ENCODE measurements at places on chromosomes 7 and 10. TPM values are rescaled to one million over a fixed set of nuclear protein-coding genes. Genes with fewer than 3 reads are reported as not detected.

- no peak for DNase-seq
Observed at GRCh38 chr7:157301610-157302120, 35.1 kb upstream of the DNAJB6 start.

The FGFR2 gene
- total RNA-seq, result 56.0 TPM

GRCh38 chr10:11457336-11457735 is 154.1 kb downstream of the USP6NL start:
- no peak for DNase-seq

The MACC1 gene
- total RNA-seq, result 15.2 TPM

GRCh38 chr10:103154521-103155299 is 38.4 kb downstream of the NT5C2 start:
- no peak for DNase-seq

The SORBS1 gene
- 56.8 TPM for total RNA-seq

- DNase-seq, result no peak
Observed at GRCh38 chr7:131010717-131011431, 276.9 kb upstream of the KLF14 start.

DNA sequence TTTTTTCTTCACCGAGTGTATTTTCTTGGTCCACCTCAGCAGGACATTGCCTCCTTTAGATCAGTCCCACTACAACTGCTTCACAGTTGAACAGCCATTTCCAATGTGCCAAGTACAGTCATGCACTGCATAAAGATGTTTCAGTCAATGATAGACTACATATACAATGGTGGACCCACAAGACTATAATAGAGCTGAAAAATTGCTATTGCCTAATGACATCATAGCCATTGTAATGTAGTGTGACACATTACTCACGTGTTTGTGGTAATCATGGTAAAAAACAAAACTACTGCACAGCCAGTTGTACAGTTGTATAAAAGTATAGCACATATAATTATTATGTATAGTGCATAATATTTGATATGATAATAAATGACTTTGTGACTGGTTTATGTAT is 113.8 kb upstream of the HPS1 start:
- no peak for DNase-seq

- no peak for DNase-seq
Observed at GRCh38 chr7:1235501-1236131, 2.9 kb downstream of the UNCX start.

The FAM237B gene
- not detected for total RNA-seq

- DNase-seq, result no peak
Observed at GRCh38 chr10:112509558-112510291, 62.7 kb downstream of the VTI1A start.

The DHX32 gene
- total RNA-seq, result 25.2 TPM

DNA sequence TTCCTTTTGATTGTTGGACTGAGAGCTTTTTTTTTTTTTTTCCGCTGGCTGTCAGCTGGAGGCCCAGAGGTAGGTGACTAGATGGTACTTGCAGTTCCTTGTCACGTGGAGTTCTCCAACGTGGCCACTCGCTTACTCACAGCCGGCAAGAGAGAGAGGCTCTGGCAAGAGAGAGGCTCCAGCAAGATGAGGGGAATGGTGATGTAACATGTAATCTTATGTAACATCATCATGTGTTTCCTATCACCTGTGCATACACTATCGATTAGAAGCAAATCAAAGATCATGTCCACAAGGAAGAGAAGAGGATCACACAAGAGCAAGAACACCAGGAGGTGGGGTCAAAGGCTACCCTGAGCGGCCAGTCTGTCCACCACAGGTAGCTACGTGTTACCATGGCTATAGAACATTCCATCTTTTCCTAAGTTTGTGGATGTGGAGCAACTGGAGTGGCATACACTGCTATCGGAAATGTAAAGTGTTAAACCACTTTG is 4.0 kb upstream of the BORCS7 start:
- DNase-seq, result no peak

The ITGB8 gene
- total RNA-seq, result 22.1 TPM

The RBM28 gene
- total RNA-seq, result 20.2 TPM

- DNase-seq, result peak; percentile 22
Observed at GRCh38 chr10:84588971-84589370, 260.6 kb downstream of the CCSER2 start.

DNA sequence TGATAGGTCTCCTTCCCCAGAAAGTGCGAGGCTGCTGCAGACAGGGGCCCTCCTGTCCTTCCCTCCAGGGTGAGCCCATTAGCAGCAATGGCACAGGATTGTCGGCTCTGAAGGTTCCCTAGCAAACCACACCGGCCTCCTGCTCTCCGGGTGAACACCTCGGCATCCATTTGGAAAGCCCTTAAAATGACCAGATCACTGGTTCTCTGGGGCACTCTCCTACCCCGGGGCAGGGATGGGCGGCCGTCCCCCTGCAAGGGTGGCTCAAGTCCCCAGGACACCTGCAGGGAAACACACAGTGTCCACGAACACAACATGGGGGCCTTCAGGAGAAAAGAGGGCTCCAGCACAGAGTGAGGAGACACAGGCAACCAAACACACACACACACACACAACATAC is 459.1 kb downstream of the PTPRN2 start:
- DNase-seq, result no peak

- DNase-seq, result peak; percentile 51
Observed at GRCh38 chr10:44863344-44864047, 47.6 kb upstream of the TMEM72 start.

DNA sequence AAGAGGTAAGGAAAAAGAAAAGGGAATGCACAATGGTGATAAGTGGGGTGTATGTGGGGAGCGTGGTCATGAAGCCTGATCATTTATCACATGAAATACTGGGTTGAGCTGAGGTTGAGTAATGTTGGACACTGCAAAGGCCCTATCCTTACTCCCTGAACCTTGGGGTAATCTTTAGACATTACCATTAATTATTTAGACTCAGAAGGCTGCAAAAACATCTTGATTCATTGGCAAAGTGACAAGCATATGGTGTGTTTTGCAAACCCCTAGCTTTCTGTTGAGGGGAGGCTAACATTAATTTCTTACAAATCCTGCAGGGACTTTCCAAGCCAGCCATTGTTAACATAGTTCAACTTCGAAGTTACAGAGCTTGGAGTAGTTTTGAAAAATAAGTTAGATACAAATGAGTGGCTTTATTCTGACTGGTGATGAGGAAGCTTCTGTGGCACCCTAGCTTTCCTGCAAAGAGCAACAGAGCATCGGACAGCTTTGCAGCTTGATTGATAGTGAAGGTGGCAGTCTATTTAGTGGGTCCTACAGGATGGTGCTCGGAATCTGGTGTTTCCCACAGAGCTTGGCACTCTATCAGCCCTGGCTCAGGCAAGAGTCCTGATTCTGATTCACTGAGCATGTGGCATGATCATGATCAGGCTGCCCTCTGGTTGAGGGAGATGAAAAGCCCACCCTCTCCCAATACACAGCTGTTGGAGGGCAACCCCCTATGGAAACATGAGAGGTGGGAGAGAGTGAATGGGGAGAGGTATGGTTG is 153.7 kb upstream of the NPVF start:
- no peak for DNase-seq

DNA sequence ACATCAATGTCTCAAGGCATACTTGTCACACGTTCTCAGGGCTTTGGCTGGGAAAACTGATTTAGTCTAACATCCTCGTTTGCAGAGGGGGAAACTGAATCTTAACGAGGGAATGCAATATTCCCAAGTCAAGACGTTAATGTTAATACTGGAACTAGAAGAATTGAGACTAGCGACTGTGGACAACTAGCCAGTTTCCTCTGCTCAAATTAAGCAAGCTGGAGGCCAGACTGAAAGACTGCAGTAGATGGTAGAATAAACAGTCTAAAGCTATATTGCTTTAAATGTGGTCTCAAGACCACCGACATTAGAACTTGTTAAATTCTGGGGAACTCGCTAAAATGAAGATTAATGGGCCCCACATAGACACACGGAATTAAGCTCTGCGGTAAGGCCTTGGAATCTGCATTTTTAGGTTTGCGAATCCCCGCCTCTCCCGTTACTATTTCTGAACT is 639 bp upstream of the TFAM start:
- no peak for DNase-seq

The SFMBT2 gene
- total RNA-seq, result 3.4 TPM

DNA sequence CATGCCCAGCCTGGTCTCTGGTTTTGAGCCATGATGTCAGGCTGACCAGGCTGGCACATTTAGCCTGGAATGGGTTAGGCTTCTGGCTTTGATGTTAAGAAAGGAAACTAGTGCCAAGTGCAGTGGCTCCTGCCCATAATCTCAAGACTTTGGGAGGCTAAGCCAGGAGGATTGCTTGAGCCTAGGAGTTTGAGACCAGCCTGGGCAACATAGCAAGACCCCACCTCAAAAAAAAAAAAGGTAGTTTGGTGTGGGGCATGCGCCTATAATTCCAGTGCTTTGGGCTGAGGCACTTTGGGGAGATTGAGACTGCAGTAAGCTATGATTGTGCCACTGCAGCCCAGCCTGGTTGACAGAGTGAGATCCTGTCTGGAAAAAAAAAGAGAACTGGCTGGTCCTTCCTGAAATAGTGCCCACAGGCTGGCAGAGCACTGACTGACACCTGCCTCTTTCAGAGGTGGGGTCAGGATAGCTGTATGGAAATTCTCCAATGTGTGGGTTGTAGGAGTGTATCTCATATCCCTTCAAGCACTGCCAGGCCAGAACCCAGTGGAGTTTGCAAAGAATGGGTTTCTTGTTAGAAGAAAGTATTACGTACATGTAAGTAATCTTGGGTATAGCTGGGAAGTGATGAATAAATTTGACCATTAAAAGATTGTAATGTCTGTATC is 61.3 kb downstream of the KAT6B start:
- no peak for DNase-seq

The TIAL1 gene
- 36.1 TPM for total RNA-seq

The UBTD1 gene
- total RNA-seq, result 33.9 TPM

- no peak for DNase-seq
Observed at GRCh38 chr10:58833771-58834561, 321.3 kb downstream of the BICC1 start.

The ATP5MK gene
- 85.6 TPM for total RNA-seq

GRCh38 chr7:116356979-116357378 is 142.6 kb upstream of the CAV2 start:
- no peak for DNase-seq

The EZH2 gene
- 4.0 TPM for total RNA-seq

GRCh38 chr7:143379611-143380259 is 1.4 kb upstream of the ZYX start:
- no peak for DNase-seq

The OR2A42 gene
- not detected for total RNA-seq

GRCh38 chr7:30739691-30740090 is 12.2 kb upstream of the INMT start:
- DNase-seq, result no peak

- DNase-seq, result peak; percentile 75
Observed at GRCh38 chr10:99630433-99630832, 10.2 kb upstream of the SLC25A28 start.

The ACHE gene
- 6.2 TPM for total RNA-seq

The CALD1 gene
- total RNA-seq, result 57.0 TPM

DNA sequence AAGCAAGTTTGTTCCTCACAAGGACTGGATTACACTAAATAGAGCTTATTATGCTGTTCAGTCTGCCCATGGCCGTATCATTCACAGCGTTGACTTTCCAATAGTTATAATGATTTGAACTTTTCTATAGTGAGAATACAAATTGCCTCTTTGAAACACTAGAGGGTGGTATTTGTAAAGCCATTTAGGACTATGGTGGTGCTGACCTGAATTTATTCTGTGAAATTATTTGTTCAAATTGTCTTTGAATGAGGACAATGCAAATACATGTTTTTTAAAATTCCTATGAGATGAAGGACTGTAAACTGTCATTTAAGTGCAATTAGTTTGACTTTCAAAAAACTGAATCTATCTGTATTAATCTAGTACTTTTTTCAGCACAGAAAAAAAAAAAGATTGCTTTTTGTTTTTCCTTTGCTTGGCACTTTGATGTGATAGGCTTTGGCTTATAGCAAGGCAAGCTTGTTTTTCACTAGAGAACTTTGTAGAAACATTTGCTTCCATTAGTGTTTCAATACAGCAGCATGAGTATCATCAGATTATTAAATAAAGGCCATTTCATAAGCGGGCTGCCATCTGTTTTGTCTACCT is 122.7 kb upstream of the TMEM229A start:
- DNase-seq, result no peak

DNA sequence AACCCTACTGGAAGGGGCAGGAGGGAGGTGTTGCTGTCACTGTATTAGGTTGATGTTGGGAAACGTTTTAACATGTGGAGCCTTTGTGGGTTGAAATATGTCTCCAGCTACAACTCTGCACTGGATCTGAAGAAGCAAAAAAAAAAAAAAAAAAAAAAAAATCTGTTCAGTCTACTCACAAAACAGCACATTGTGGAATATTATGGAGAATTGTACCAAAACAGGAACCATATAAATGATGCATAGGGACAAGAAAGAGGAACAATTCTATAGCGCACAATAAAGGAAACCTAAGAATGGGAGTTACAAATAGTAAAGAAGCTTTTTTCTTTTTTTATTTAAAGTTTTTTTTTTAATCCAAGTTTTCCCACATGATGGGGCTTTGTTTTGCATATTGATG is 63.8 kb downstream of the CCSER2 start:
- DNase-seq, result no peak

- peak; percentile 36 for DNase-seq
Observed at GRCh38 chr10:132142396-132143161, 44.2 kb upstream of the DPYSL4 start.

The PLXDC2 gene
- total RNA-seq, result 13.5 TPM

GRCh38 chr7:130363026-130363847 is 17.1 kb upstream of the CPA1 start:
- peak; percentile 84 for DNase-seq

DNA sequence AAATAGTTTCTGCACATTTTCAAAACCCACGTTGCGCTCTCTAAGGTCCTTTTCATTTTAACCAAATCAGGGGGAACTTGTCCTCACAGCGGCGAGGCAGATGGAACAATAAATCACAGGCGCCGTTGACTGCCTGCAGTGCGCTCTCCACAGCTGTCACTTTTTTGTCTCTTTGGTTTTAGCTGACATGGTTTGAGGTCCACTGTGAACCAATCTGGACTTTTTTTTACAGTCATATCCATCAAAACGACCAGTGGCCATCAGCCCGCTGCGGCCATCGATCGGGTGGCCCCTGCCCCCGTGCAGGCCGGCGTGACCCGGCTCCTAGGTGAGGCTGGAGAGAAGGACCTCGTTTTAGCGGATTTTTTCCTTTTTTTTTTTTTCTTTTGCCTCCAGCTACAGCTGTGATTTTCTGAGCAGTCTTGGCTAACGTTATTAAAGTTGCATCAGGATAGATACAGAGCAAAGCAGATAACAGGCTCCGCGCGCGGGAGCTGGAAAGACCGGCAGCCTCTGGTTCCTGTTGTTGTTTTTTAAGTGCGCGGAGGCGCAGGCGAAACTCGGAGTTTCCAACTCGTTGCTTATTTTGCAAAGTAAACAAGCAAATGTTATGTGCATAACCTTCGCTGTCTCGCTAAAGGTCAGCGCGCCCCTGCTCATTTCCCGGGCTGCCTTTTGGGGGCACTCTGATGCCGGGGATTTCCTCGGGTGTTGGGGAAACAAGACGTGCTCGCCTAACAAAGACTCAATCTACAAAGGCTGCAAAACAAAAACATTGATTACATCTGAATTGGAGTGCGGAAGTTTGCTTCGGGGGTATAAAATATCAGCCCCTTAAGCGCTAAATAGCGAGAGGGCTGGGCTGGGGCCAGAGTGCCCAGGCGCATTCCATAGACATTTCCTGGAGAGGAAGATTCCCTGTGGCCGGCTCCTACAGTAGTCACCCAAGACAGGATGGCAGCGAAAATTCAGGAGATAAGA is 414.8 kb upstream of the MKI67 start:
- no peak for DNase-seq
